ENCODE measurements at places on chromosomes 3 and 15. TPM values are rescaled to one million over a fixed set of nuclear protein-coding genes. Genes with fewer than 3 reads are reported as not detected.
A peak's percentile ranks its signal among the peaks of the same experiment; 100 is the strongest.

DNA sequence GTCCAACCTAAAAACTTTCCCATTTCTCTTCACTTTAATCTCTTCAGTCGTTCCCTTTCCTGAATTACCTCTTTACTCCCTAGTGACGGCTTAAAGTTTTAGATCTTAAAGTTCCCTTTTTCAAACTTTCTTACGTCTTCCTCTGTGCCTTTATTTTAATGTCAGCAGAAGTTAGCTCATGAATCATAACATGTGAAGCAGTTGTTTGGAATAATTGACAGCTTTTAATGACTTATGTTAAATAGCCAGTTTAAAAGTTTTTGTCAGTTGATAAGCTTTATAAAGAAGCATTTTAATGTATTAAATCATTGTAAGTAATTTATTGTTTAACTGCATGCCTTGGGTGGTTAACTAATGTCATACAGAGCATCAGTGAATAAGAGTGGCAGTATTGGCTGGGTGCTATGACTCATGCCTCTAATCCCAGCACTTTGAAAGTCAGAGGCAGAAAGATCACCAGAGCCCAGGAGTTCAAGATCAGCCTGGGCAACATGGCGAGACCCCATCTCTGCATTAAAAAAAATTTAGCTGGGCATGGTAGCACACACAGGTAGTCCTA is 33.9 kb downstream of the PIK3CA start:
- peak; percentile 31 for DNase-seq
- no peak overlapping the region for H3K27ac ChIP-seq
- peaks cover 40% of the 10 kb centered on the region for H3K4me1 ChIP-seq
- no peaks in the 10 kb centered on the region for H3K36me3 ChIP-seq
- H3K4me3 ChIP-seq, result peak overlapping the region; percentile 23

GRCh38 chr3:52144796-52145735 is 9.2 kb downstream of the POC1A start:
- DNase-seq, result no peak
- H3K36me3 ChIP-seq, result peaks cover 16% of the 10 kb centered on the region
- H3K4me3 ChIP-seq, result no peak overlapping the region
- H3K27ac ChIP-seq, result no peak overlapping the region
- peaks cover 6% of the 10 kb centered on the region for H3K4me1 ChIP-seq

DNA sequence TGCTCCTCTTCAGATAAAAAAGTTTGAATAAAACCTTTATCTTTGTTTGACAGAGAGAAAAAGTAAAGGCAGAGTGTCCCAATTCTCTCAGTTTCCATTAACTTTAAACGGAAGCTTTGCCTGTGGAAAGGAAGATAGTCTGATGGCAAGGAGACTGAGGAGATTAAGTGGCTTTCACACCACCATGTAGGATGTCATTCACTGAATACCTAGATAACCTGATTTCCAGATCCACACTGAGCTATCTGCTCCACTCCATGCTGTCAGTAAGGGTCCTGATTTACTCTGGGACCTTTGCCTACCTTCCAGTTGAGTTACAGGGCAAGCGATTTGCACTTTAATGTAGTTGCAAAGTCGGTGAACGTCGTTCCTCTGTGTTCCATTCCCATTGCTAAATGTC is 233.4 kb upstream of the TBL1XR1 start:
- peaks cover 7% of the 10 kb centered on the region for H3K27me3 ChIP-seq
- peaks cover 31% of the 10 kb centered on the region for H3K4me1 ChIP-seq
- H3K27ac ChIP-seq, result no peak overlapping the region
- H3K4me3 ChIP-seq, result no peak overlapping the region
- no peak for DNase-seq

Gene COMMD4
- total RNA-seq, result 87.8 TPM

Gene ASB14
- total RNA-seq, result not detected

Gene GOLGA6L10
- 1.7 TPM for total RNA-seq

Gene AGBL1
- total RNA-seq, result 0.10 TPM

GRCh38 chr3:128492671-128493569 is at the start of gene GATA2:
Gene GATA2 (minus strand): TSS chr3:128493201. CDS start chr3:128487031, 6,170 bp downstream.
- no peaks in the 10 kb centered on the region for H3K36me3 ChIP-seq
- no peak within 1 kb of the TSS for H3K27ac ChIP-seq
- peaks cover 61% of the 10 kb centered on the region for H3K27me3 ChIP-seq
- H3K4me1 ChIP-seq, result peaks cover 30% of the 10 kb centered on the region

Gene CHSY1
- 36.3 TPM for total RNA-seq

DNA sequence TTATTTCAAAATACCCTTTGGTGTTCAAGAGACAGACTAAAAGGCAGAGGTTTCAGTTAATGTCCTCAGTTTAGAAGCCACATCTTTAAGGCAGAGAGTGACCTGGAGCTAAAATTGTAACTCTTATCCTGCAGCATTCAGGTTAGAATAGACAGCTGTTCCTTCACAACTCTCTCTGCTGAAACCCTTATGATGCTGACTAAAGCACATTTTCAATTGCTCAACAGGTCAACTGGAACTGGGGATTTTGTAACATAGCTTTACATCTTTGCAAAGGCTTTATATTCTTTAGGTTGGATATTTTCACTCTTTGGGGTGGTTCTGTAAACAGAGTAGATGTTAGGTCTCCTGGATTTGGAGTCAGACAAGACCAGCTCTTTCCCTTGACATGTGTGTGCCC is 20.3 kb upstream of the PLSCR4 start:
- no peaks in the 10 kb centered on the region for H3K4me1 ChIP-seq
- DNase-seq, result no peak
- no peak overlapping the region for H3K27ac ChIP-seq
- H3K36me3 ChIP-seq, result no peaks in the 10 kb centered on the region
- no peak overlapping the region for H3K4me3 ChIP-seq

DNA sequence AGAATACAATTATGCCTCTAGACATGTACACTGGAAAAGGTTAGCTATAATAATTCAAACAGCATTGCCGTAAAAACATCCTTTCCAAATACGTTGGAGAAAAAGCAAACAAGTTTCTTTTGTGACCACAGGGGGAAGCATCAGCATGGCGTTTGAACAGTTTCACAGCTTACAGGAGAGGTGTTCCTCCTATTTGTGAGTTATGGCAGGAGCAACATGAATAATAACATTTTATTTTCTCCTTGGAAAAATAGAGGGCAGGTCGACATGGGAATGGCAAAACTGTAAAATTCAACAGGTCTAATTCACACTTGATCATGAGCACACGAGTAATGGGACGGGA is 39.7 kb upstream of the GADL1 start:
- H3K27me3 ChIP-seq, result no peaks in the 10 kb centered on the region
- H3K4me3 ChIP-seq, result no peak overlapping the region
- H3K4me1 ChIP-seq, result peaks cover 7% of the 10 kb centered on the region
- no peak for DNase-seq
- H3K27ac ChIP-seq, result no peak overlapping the region
- H3K36me3 ChIP-seq, result no peaks in the 10 kb centered on the region

- no peaks in the 10 kb centered on the region for H3K36me3 ChIP-seq
- H3K27ac ChIP-seq, result no peak overlapping the region
- no peak for DNase-seq
These were observed 25.1 kb upstream of the CSTA start for GRCh38 chr3:122299872-122300460.

Gene IL20RB
- total RNA-seq, result 0.80 TPM

- H3K36me3 ChIP-seq, result no peaks in the 10 kb centered on the region
- DNase-seq, result no peak
- no peaks in the 10 kb centered on the region for H3K27me3 ChIP-seq
- H3K4me1 ChIP-seq, result no peaks in the 10 kb centered on the region
- no peak overlapping the region for H3K4me3 ChIP-seq
These were observed 28.2 kb downstream of the C3orf62 start for GRCh38 chr3:49248840-49249227.

Measured in activated CD4-positive, alpha-beta memory T cell treated with anti-CD3 and anti-CD28 coated beads for 36 hours (primary cell).